ENCODE measurements at places on chromosomes 4 and X. TPM values are rescaled to one million over a fixed set of nuclear protein-coding genes. Genes with fewer than 3 reads are reported as not detected.

The AKAP14 gene
- polyA plus RNA-seq = not detected

- DNase-seq = no peak
These were observed 205.3 kb downstream of the SPOCK3 start for GRCh38 chr4:167028976-167029375.

DNA sequence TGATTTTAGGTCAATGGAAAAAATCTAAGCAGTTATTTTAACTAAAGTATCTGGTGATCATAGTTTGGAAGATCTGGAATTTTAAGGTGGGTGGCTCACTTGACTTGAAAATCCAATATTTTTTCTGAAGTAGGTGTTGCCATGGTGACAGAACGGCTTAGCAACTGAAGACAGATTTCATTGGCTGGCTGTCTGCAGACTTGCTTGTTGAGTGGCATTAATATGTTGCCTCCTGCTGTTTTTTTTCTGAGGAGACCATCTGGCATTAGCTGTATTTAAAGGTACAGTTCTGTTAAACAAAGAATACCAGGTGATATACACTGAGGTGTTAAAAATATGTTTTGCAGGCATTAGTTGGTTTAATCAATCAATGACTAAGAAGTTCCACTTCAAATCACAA lies 19.8 kb downstream of the CPE start:
- DNase-seq = no peak

The UVSSA gene
- polyA plus RNA-seq = 9.7 TPM

The NLGN4X gene
- polyA plus RNA-seq = 2.5 TPM

The LINC00632 gene
- polyA plus RNA-seq = 5.9 TPM

GRCh38 chr4:112901962-112902411 lies 147.5 kb upstream of the ANK2 start:
- no peak for DNase-seq

The SUPT20HL1 gene
- polyA plus RNA-seq = not detected

DNA sequence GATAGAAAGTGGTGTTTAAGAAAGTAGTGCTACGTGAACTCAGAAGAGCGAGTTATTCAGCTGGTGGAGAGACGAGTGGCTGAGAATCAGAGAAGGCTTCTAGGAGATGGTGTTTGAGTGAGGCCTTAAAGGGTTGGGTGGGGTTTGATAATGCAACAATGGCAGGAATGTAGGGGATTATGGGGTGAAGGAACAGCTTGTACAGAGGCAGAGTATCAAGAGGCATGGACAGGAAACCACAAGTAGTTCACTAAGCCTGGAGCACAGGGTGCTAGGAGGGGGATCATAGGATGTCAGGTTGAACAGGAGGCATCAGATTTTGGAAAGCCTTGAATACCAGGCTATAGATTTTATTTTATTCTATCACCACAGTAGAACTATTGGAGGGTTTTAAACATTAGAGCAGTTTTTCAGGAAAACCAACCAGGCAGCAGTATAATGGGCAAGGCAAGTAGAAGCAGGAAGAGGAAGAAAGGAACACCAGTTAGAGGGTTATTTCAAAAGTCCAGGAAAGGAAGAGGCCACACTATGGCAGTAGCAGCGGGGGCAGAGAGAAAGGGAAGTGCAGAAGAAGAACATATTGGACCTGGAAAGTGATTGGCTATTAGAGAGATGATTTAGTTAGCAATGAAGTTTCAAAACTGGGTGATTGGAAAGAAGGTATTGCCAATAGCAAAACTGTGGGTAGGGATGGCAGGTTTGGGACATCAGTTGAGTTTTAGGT lies 99.2 kb downstream of the DOCK11 start:
- no peak for DNase-seq

- DNase-seq = no peak
These were observed 94.7 kb upstream of the NAP1L5 start for GRCh38 chr4:88792268-88792781.

DNA sequence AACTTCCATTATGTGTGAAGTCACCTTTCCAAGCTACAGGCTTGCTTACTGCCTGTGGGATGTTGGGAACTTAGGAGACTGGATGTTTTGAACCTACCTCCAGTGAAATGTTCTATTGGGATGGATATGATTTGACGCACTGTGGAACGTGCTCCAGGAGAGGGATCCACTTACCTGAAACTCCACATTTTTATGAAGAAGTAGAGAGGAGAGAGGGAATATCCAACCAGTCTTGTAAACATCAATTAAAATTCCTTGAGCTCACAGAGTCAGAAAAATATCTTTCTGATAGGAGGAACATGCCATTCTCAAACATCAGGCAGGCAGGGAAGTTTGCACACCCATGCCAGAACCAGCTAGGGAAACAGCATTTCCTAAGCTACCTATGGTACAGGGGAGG lies 91.1 kb upstream of the MAOA start:
- DNase-seq = no peak

The HSFX1 gene
- 2.1 TPM for polyA plus RNA-seq

The POLR2B gene
- 74.9 TPM for polyA plus RNA-seq

DNA sequence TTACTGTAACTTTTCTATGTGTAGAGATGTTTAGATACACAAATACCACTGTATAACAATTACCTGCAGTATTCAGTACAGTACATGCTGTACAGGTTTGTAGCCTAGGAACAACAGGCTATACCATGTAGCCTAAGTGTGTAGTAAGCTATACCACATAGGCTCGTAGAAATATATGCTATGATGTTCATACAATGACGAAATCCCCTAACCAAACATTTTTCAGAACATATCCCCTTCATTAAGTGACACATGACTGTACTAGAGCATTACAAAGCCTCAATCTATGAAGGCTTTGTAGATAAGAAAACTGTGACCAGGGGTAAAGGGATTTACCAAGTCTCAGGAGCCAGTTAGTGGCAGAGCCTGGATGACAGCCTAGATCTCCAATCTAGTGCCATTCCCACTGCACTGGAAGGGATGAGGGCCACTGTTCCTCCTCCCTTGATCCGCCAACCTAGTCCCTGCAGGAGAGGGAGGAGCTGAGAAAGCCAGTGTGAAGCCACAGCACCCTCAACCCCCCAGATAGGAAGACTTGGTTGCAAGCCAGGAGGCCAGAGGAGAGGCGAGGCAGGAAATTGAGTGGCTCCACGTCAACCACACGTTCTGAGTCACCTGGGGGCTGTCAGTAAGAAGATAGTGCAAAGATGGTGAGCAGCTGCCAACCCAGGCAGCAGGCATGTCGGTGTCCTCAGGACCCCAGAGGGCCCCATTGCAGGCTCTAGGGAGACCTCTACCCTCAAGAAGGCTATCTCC lies 227.7 kb downstream of the BCOR start:
- no peak for DNase-seq

DNA sequence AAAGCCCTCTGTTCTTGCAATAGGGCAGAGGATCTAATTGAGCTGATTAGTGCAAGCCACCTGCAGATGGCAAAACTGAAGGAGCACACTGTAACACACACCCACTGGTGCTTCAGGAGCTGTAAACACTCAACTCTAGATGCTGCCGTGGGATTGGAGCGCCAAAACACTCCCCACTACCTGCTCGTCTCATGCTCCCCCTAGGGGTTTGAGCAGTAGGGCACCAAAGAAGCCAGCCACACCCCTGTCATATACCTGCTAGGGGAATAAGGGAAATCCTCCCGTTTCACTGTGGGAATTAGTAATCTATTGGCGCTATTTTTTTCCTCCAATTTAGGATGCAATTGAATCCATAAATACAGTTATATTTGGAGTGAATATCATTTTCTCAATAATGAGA lies 360.2 kb downstream of the GLUD2 start:
- DNase-seq = no peak

The DUX4 gene
- polyA plus RNA-seq = 0.58 TPM

GRCh38 chrX:51456814-51457213 lies 39.6 kb downstream of the NUDT11 start:
- peak; percentile 2 for DNase-seq

The EMCN gene
- polyA plus RNA-seq = 29.7 TPM

DNA sequence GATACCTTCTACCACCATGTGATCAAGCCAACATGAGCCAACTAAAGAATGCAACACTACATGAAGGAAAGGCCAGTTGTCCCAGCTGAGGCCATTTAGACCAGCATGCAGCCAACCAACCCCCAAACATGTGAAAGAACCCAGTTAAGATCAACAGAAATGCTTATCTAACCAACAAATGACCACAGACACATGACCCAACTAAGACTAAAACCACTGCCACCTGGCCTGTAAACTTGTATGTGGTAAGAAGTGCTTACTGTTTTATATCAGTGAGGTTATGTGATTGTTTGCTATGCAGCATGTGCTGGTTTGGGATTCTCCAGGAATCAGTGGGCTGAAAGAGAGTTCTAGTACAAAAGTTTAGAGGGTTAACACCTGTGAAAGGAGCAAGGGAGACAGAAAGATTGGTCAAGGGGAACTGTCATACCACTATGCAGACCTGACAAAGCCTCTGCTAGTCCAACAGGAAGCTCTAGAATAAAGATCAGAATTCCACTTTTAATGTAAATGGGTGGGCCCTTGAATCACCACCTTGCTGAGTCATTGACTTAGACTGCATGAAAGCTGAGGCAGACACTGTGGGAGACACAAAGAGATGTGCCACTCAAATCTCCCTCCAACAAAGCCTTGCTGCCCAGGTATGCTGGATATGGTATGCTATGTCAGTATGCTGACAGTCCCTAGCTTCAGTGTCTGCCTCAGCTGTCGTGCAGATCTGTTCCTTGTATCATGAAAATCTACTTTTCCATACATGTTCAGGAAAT lies 6.1 kb upstream of the SH3D19 start:
- no peak for DNase-seq

- no peak for DNase-seq
These were observed 13.5 kb downstream of the DCHS2 start for GRCh38 chr4:154478128-154478527.

The MAGEE2 gene
- 0.35 TPM for polyA plus RNA-seq

DNA sequence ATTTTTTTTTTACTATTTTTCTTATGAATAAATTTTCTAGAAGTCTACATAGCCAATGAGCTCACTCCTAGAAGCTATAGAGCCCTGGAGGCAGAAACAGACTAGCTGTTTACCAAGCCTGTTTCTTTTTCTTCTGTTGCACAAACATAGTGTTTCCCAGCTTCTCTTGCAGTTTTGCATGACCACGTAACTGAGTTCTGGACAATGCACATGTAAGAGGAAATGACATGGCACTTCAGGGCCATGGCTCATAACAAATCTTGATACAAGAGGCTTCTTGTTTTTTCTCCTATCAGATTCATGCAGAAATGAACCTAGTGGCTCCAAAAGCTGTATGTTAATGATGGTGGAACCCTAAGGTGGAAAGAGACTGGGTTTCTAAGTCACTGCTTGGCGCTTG lies 127.4 kb downstream of the ZNF330 start:
- no peak for DNase-seq

The BLOC1S4 gene
- 8.5 TPM for polyA plus RNA-seq

- DNase-seq = no peak
These were observed 50.4 kb upstream of the ELOVL6 start for GRCh38 chr4:110248831-110249253.

The RHOH gene
- 0.13 TPM for polyA plus RNA-seq

All from hindlimb muscle (tissue), 1 donor.